ENCODE measurements at places on chromosomes 2 and 18.

- DNase-seq, result no peak
Observed at GRCh38 chr2:17298453-17298852, 219.8 kb downstream of the RAD51AP2 start.

GRCh38 chr18:75169411-75169810 is 39.5 kb downstream of the PTGR3 start:
- DNase-seq, result no peak

DNA sequence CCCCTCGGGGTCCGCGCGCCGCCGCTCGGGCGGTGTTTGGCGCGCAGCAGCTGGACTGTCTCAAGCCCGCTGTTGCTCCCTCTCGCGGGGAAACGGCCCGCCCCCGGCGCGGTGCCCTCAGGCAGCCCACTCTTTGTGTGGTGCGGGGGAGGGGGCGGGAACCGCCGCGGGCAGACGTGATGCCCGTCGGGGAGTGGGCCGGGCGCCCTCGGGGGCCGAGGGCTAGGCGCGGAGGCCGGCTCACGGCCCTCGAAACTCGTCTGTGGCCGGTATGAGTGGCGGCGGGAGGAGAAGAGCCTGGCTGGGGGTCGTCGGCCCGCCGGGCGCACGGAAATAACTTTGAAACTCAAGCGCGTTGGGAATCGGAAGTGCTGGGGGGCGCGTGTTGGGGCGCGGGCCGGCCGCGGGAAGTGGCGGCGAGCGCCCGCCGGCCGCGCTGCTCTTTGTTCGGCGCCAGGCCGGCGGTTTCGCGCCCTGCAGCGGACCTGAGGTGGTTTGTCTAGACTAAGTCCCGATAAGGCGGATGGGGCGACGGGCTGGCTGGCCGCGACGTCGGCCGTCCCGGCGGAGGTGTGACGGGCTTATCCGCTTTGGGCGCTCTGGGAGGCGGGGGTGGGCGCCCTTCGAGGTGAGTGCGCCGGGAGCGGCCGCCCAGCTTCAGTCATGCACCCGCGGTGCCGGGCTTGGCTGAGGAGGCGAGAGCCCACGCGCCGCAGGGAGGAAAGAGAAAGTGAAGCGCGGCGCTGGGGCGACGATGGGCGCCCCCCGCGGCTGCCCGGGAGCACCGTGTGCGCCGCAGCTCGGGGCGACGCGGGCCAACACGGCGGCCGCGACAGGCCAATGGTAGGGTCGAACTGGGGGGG is 679 bp downstream of the PTMA start:
- peak; percentile 29 for DNase-seq

GRCh38 chr2:46643951-46644350 is 164.6 kb downstream of the TMEM247 start:
- no peak for DNase-seq

DNA sequence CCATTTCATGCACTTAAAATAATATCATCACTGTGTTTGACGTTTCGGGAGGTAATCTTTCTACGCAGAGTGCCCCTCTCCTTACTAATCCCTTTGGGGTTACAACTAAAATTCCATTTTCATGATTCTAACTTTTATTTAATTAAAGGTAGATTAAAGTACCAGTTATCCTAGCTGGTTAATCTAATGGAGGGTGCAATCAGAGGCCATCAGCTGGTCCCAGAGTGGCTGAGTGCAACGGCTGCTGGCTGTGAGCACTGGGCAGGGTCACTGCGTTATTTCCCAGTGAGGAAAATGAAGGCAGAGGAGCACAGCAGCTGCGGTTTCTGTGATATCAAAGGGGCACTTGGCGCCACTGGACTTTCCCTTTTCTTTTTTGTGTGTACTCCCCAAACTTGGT is 12.1 kb downstream of the SCYGR4 start:
- DNase-seq, result no peak

DNA sequence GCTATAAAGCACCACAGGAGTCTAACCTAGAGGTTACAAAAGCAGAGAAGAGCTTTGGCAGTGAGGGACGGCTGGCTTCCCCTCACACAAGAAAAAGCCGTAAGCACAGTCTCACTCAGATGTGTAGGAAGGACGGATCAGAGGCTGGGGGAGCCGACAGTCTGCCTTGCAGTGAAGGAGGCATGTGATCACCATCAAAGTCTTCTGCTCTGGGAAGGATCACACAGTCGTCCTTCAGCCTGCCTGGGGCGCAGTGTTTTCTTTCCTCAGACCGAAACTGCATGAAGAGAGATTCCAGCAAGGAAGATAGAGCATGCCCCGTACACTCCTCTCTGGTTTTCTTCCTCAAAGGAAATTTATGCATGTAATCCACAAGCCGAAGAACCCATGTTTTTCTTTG is 24.1 kb downstream of the GATA6 start:
- DNase-seq, result no peak

DNA sequence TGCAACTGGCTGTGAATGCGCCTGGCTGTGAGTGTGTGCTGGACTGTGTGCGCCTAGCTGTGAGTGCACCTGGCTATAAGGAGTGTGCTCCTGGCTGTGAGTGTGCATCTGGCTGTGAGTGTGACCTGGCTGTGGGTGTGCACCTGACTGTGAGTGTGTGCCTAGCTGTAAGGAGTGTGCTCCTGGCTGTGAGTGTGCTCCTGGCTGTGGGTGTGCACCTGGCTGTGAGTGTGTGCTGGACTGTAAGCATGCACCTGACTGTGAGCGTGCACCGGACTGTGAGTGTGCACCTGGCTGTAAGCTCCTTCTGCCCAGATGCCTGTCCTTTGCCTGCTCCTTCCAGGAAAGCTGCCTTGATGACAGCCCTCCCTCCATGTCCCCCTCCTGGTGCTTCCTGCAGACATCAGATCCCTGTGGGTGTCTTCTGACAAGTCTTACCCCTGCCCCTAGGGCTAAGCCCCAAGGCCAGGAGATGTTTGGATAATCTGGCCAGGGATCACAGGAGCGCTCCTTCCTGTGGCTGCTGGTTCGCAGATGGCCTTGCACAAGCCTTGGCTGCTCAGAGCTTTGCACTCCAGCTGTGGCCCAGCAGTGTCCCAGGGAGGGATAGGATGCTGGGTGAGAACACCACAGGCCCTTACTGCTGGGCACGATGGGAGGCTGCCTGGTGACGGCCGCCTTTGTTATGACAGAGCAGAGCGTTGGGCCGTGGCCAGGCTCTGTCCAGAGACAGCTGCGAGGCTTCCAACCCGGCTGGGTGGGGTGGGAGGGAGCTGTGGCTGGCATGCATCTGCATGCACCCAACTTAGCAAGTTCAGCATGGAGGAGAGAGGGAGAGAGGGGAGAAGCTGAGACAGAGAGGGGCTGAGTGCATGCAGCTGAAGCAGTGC is 89.9 kb downstream of the GLI2 start:
- peak; percentile 54 for DNase-seq

GRCh38 chr18:75829091-75829490 is 401.6 kb upstream of the SMIM21 start:
- DNase-seq, result no peak

DNA sequence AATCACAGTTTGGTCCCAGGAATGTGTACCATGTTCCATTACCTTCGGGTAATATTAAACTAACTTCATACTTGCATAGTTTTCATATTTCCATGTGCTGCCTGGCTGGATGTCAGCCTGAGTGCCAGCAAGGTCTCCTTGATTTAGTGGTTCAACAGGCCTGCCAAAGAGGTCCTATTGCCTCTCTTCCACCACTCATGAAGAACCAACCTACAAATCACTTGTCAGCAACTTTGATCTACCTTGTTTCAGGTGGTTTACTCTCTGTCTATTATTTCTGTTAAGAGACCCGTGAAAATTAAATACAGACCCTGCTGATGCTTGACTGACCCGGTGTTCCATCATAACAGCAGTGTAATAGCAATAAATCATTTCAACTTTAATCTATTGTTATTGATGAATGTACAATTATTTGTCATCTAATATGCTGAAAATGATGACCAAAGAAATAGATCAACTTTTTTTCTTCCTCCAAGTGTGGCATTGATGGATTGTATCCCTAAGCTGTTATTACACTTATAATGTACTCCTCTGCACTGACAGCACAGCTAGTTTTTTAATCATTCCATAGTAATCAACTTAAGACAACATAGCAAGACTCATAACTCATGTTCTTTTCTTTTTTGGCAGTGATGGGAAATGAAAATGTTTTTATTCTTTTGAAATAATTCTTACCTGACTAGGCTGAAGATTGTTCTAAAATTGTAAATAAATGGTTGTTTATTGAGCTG is 1220.2 kb upstream of the ACVR2A start:
- no peak for DNase-seq

DNA sequence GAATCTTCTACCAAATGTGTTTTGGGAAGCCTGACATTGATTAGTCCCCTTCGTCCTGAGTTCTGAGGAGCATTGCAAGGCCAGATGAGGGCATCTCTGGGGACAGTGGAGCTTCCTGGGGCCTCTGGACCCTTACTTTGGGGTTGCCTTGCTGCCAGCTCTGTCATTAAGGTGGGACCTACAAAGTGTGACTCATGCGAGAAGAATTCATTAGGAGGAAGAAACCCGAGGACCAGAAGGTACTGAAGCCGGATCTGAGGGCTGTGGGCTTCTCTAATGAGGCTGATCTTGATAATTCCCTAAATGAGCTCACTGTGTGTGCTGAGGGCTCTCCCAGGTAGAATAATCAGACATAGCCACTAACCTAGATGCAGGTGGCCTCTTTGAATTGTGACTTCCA is 695 bp upstream of the SCYGR2 start:
- no peak for DNase-seq

DNA sequence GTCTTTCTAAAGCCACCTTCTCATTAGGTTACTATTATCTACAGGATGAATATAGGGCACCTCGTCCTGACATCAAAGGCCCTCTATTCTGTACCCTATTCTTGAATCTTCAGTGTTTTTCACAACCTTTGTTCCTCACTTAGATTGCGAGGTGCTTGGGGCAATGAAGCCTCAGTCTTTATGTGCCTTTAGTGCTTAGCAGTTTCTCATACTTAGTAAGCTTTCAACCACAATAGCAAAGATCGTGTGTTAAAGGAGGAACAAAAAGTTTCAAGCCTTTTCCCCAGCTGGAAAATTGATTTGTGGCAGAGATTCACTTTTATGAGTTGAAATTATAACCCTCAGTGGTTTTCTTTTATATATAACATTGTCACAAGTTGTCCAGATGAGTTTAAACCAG is 226.9 kb downstream of the MYO3B start:
- DNase-seq, result no peak

DNA sequence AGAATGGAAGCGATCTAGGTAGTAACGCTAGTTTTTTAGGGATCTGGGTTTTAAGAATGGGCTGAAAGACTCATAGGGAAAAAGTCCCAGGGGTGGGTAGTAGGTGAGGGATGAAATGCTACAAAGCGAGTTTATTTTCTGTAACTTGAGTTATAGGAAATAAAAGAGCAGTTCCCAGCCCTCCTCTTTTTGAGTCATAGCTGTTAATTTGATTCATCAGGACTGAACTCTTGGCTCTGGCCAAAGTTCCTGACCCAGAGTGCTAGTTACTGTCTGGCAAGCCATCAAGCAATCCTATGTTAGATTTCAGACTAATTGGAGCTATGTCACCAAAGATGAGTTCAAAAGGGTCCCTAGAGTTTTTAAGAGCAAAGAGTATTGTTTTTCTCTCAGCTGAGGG is 17.4 kb upstream of the NOSTRIN start:
- DNase-seq, result no peak

GRCh38 chr2:240479111-240479501 is 43.6 kb downstream of the GPC1 start:
- DNase-seq, result no peak

DNA sequence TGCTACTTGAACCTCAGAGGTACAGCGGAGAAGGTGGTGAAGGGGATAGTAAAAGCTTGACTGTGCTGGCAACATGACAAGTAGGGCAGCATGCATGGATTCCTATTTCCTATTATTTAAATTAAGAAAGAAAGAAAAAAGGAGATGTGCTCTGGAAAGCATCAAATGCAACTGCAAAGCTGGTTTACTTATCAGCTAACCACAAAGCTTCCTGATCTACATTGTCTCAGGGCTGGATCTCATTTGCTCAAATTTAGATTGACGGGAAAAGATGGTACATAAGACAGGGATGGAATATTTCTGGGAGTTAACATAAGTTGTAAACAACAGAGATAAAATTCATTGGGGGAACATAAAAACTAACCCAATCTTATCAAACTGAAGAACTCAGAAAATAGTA is 178.0 kb downstream of the RIT2 start:
- DNase-seq, result no peak

DNA sequence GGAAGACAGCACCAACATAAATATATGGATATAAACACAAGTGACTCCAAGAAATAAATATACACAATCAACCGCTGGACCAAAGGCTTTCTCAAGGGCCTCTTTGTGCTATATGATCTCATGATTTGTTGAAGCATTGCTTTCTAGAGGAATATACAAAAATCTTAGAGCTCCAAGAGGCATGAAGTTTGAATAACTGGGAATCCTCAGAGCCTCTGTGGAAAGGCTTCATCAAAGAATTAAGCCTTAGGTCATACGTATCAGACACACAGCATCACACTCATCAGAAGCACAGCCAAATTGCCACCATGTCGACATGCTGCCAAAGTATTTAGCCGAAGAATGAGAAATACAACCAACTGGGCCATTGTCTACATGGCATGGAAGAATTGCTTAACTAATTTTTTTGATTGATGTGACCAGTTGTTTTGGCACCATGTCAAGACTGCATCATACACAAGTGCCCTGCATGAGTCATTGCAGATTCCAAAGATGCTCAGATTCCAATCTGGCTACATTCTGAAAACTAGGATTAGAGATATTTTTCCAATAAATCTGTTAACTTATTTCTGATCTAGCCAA is 860.6 kb upstream of the ZEB2 start:
- DNase-seq, result no peak

DNA sequence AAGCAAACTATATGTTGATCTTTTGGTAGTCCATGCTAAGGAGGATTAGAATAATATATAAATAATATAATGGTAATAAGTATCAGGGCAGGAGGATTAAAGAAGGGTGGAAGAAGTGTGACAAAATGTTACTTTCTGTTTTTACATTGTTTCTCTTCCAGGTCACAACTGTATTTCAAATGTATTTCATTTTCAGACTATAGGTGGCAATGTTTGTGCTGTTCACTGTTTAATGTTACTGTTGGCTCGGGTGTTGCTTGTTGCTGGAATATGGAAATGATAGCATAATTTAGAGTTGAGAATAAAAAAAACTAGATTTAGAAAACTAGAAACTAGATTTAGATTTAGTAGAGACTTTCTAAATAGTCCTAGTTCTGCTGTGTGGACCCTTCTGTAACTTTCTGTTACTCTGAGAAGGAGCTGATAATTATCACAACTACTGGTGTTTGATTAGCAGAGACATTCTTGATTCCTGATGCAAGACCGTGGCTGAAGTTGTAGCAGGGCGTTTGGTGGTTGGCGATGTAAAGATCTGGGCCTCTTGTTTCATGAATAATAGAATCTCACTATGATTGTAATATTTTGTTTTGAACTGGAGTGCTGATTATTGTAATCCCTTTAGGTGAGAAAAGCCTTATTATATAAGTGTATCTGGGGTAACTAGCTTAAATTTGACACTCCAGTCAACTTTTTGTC is 7.9 kb downstream of the NEDD4L start:
- no peak for DNase-seq

DNA sequence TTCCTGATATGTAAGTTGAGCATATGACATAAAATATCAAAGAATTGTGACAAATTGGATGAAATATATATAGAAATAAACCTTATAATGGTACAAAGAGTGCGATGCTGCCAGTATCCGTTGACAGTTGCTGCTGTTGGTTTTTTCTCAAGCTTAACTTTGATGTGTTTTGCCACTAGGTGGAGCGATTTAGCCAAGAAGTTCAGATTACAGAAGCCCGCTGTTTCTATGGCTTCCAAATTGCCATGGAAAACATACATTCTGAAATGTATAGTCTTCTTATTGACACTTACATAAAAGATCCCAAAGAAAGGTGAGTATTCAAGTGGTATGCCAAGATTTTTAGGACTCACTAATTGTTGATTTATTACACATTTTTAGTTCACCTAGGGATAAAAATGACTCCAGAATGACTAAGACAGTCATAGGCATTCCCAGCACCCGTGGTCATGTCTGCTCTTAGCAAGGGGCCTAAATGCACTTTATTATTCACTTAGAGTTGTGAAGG is 2.1 kb downstream of the RRM2 start:
- peak; percentile 81 for DNase-seq

All from NCI-H345 (cell line).